Smooth muscle cell of the umbilical artery (primary cell): ENCODE measurements at places on chromosomes 7 and 10. TPM values are rescaled to one million over a fixed set of nuclear protein-coding genes. Genes with fewer than 3 reads are reported as not detected.

The PHYH gene
- total RNA-seq = 14.8 and 15.3 TPM in 2 replicates

The IGFBP3 gene
- total RNA-seq = 138 and 1,139 TPM in 2 replicates

The GIMAP2 gene
- under 0.01 TPM in 1 of 2 replicates, not detected in the other for total RNA-seq

The GJC3 gene
- not detected in 2 replicates for total RNA-seq

The HOXA3 gene
- 3.1 and 6.8 TPM in 2 replicates for total RNA-seq

The TMEM236 gene
- total RNA-seq = under 0.01 and 0.23 TPM in 2 replicates
